OCI-M1 (cell line): ENCODE measurements at places on chromosomes 1 and 21.

DNA sequence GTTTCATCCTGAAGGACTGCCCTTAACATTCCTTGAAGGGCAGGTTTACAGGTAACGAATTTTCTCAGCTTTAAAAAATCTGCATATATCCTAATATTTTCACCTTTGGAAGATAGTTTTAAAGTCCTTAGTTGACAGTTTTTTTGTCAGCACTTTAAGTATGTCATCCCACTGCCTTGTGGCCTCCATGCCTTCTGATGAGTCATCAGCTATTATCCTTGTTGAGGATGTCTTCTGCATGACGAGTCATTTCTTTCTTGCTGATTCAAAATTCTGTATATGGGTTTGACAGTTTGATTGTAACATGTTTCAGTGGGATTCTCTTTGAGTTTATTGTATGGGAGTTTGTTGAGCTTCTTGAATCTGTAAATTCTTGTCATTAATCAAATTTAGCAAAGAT lies 500.6 kb downstream of the DISC1 start:
- DNase-seq, result peak; percentile 24

GRCh38 chr21:32474179-32475059 lies 61.9 kb downstream of the EVA1C start:
- no peak for DNase-seq

DNA sequence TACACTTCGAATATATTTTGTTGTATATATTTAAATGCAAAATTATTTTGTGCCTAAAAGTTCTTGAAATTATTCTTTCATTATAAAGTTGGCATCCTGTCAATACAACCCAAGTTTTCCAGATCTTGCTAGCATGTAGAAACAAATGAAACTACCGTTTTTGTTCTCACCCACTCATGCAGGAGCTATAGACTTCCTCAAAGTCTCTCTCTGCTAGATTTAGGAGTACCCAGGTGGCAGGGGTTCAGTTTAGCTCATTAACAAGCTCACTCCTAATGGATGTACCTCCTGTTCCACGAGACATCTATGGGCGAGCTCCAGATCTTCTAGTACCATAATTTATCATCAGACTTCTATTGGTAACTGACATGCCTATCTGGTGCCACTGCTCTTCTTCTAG lies 390.2 kb upstream of the POU3F1 start:
- no peak for DNase-seq

DNA sequence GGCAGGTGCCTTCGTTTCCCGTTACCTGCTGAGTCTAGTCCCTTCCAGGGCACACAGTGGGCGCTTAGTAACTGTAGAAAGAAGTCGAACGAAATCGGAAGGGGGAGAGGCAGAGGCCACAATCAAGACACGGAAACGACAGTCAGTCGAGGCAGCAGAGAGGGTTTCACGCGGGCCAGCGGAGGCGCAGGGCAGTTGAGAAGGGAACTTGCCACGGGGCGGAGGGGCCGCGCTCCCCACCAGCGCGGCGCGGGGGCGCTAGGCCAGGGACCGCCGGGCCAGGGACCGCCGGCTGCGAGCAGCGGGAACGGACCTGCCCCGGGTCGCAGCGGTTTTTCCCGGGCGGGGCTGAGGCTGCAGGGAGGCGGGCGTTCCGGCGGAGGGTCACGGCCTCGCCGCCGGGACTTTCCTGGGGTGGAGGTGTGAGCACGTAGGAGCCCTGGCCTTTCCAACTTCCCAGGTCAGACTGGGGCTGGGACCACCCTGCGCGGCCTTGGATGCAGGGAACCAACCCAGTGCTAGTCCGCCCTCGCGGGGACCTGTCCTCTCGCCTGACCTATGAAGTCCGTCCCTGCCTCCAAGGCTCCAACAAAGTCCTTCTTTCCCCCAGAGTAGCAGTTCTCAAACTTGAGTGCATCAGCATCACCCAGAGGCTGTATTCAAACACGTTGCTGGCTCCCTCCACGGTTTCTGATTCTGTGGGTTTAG lies 150.1 kb upstream of the FGGY start:
- no peak for DNase-seq

DNA sequence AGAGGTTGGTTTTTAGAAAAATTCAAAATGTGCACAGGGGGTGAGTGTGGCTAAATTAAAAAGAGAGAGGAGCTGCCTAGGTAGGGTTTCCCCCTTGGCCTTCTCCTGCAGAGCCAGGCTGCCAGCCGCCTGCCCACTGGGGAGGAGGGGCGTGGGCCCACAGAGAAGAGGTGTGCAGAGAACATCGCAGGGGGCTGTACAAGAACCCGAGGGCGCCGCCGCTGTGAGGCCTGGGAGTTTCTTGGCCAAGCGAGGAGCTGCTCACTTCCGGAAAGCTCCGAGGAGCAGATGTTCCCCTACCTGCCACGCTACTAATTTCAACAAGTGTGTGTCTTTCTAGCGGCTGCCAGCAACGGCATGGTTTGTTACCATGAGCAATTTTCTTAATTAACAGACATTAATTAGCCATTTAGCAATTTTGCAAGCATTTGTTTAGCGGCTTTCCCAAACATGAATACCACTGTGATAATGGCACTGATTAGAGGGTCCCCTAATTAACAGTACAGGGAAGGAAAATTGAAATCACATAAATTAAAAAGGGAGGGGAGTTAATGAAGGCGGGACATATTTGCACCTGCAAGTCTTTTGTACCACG lies 59.7 kb downstream of the MRPL37 start:
- no peak for DNase-seq

DNA sequence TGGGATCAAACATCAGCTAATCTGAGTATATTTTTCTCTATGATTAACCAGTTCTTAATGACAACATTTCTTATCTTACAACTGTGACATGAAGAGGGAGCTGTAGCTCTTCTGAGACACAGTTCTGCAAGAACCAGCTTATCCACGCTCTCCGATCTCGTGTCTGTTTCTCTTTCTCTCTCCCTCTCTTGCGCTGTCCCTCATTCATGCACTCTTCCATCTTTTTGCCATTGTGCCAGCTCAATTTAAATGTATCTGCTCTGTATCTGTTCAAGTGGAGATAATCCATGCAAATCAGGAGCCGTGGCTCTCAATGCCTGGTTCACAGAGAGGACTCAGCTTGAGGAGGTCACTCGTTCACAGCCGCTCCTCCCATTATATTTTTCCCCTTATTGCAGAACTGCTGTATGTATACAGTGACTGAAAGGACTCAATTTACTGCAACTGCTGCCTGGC lies 494.7 kb upstream of the ADGRL2 start:
- DNase-seq, result peak; percentile 62

DNA sequence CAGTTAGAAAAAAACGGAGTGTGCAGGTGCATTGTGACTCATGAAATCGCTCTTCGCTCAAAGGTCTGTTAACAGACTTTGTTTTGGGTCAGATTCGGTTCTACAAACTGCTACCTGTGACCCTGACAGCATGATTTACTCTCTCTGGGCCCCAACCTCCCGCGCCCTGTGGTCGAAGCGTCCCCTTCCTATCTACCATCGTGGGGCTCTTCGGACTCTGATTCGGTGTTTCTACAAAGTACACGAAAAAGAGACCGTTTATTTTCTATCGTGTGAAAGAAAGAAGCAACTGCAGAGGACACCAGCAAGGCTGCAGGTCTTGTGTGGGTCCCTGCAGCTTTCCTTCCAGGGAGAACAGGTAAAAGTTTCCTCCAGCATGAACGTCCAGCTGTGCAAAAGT lies 29.4 kb upstream of the SLC19A1 start:
- no peak for DNase-seq

DNA sequence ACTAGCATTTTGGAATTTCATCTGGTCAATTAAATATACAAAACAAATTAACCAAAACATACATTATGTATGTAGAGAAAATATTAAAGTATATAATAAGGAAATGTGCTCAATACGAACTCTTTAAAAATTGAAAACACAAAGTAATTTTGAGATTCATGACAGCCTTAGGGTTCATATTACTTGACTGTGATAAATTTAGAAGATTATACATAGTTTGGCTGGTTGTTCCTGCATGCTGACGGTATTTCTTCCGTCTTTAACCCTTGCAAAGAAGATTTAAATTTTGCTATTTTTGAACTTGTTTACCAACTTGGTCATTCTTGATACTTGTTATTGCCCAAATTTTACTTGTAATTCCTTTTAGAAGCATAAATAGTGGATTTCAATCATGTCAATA lies 298.2 kb downstream of the NFIA start:
- DNase-seq, result no peak

GRCh38 chr1:56576880-56577405 lies 2.4 kb downstream of the PLPP3 start:
- DNase-seq, result peak; percentile 5

- DNase-seq, result no peak
These were observed 81.6 kb upstream of the ACTL8 start for GRCh38 chr1:17673329-17674072.
